Brain microvascular endothelial cell (primary cell): ENCODE measurements at places on chromosomes 1 and 21.

- no peak for DNase-seq
Observed at GRCh38 chr1:187744665-187745064, 915.9 kb downstream of the PLA2G4A start.

DNA sequence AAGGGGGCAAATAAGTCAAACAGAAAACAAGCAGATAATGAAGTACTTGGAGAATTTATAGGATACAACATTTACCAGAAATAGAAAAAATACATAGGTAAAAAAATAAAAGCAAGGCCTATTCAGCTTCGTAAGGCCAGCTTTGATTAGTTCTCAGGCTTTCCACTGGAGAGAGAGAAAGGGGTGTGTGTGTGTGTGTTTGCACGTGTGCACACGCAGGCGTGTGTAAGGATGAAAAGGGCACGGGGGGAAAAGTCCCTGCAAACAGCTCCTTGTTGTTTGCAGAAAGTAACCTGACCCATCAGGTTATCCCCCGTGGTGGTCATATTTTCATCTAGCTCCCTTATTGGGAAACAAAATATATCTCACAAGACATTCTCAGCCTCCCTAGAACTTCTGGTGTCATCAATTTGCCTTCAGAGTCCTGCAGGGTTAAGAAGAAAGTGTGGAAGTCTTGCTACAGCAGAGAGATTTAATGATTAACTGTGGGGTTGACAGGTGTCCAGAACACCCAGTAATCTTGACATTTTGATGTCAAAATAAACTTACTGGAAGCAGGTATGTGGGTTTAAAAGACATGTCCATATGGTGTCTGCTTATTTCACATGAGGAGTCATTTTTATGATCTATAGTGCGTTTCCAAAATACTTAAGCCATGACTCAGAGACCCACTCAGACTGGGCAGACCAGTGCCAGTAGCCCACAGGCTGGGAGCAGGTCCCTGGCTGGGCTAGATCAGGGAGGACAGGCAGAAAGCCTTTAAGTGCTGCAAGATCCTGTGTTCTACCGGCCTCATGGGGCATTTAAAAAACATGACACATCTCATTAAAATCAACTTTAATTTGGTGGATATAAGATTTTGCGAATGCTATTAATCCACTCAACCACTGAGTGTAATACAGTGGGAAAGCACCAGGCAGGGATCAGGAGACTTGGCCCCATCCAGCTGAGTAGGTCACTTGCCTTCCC lies 487.6 kb upstream of the CAMK1G start:
- peak; percentile 16 for DNase-seq

GRCh38 chr1:83632906-83633305 lies 366.0 kb downstream of the TTLL7 start:
- DNase-seq, result no peak

DNA sequence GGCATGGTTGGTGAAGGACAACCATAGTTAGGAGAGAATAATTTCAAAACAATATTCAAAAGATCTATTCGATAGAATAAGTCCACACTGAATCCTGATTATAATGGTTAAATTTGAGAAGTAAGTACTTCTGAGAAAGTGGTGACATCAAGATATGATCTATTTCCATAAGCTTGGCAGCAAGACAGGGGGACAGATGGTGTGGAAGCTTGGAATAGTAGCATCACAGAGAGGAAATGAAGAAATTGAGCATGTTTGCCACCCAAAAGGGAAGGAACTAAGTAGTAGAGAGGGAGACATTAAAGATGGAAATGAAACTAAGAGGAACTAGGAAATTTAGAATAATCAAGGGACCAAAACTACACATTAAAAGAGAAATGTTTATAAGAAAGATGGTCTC lies 94.5 kb downstream of the OLFM3 start:
- no peak for DNase-seq
